ENCODE measurements at places on chromosomes 16 and 17.
A peak's percentile ranks its signal among the peaks of the same experiment; 100 is the strongest.

- DNase-seq, result no peak
Observed at GRCh38 chr17:1227365-1227764, 42.9 kb upstream of the BHLHA9 start.

- DNase-seq, result no peak
Observed at GRCh38 chr16:84443166-84443802, 61.2 kb downstream of the MEAK7 start.

DNA sequence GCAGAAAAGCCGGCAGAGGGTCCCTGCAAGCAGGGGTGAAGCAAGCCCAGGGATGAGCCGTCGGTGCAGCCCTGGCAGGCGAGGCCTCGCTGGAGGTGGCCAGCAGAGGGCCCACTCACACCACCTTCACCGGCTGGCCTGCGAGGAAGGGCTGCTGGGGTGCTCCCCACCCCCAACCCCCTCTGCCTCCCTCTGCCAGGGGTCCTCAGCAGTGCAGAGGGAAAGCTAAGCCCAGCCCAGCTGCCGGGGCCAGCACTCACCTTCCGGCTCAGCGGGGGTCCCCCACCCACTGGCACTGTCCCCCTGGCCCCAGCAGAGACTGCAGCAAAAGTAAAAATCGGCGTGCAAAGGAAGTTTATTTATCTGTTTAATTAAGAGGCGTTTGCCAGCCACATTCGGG lies 113.4 kb downstream of the ENGASE start:
- DNase-seq, result no peak

- DNase-seq, result no peak
Observed at GRCh38 chr16:22053921-22054341, 38.4 kb upstream of the VWA3A start.

GRCh38 chr16:56350491-56351405 lies 74.6 kb downstream of the AMFR start:
- no peak for DNase-seq

DNA sequence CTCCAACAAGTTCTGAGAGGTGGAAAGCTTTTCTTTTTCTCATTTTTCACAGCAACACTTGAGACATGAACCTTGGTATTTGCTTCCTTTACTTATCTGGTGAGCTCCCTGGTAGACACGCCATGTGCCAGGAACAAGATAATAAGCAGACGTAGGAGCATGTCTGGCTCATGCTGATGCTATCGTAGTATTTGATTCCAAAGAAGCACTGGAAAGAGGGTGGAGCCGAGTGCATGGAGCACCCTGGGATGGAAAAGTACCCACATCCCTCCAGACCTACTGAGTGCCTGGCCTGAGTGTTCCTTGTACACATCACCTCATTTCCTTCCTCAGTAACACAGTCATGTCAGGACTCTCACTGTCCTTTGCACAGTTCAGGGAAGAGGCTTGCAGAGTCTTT lies 231.0 kb downstream of the CBLN1 start:
- no peak for DNase-seq

DNA sequence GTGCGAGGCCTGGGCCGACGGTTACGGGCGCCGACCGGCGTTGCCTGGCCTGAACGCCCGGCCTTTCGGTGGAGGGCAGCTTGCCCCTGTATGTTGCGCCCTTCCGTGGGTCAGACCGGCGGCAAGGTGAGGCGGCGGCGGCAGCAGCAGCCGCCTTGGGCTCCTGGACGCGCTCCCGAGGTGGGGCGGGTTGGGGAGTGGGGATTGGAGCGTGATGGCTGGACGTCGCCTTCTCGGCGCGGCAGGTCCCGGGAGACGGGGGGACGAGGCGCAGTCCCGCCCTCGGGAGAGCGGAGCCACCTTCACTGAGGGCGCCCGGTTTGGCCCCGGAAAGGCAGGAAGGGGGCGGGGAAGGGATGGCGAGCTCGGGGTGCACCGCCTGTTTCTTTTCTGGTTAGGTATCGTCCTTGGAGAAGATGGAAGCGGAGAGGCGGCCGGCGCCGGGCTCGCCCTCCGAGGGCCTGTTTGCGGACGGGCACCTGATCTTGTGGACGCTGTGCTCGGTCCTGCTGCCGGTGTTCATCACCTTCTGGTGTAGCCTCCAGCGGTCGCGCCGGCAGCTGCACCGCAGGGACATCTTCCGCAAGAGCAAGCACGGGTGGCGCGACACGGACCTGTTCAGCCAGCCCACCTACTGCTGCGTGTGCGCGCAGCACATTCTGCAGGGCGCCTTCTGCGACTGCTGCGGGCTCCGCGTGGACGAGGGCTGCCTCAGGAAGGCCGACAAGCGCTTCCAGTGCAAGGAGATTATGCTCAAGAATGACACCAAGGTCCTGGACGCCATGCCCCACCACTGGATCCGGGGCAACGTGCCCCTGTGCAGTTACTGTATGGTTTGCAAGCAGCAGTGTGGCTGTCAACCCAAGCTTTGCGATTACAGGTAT lies 671 bp downstream of the DGKE start:
- DNase-seq, result peak; percentile 17

DNA sequence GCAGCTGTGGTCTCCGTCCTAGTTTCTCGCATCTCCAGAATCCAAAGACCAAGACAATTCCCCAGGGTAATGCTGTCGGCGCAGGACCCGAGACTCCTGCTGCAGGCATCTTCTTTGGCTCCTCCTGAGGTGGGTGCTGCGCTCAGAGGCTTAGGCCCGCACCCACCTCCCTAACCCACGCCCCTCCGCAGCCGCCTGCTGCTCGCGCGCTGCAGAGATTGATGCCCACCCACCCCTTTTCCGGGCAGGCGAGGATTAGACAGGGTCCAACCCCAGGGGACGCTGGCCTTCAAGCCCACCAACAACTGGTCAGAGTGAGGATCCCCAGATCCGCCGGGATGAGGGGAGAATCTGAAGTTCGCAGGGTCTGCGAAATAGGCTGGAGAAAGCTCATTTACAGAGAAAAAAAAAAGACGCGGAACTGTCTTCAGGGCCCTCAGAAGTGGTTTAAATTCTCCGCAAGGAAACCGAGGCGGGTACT lies 27.9 kb downstream of the SLFN11 start:
- DNase-seq, result no peak

GRCh38 chr17:7176841-7177190 lies 2.4 kb downstream of the ASGR1 start:
- no peak for DNase-seq

- DNase-seq, result no peak
Observed at GRCh38 chr17:62739645-62740388, 68.3 kb downstream of the MARCHF10 start.

GRCh38 chr16:52070341-52071057 lies 476.4 kb downstream of the TOX3 start:
- DNase-seq, result no peak

DNA sequence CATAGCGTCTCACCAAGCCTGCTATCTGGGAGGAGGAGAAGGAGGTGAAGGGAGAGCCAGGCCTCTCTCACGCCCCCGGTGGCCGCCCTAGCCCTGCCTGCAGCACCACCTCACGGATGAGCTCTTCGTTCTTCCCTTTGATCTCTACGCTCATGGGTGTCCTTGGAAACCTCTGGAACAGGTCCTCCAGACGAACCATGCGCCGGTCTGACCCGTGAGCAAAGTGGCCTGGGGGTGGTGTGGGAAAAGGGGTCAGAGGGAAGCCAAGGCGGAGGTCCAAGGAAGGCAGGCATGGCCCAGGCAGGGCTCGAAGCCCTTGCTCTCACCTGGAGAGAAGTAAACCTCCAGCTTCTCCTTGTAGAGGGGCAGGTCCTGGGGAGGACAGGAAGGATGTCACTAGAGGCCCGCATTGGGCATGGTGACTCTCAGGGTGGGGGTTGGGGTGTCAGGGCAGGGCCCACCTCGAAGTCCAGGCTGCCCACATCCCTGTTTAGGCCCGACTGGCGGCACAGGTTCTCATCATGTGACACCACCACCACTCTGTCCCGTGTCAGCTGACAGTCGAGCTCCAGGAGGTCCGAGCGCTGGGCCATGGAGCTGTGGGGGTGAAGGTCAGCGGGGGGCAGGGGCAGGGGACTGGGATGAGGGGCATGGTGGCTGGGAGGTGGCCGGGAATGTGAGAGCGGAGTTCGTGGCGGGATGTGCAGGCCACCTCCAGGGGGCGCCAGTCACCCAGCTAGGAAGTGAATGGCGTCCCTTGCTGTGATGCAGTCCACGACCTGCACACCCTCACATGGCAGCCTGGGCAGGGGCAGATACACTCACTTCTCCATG lies 923 bp downstream of the GDPD3 start:
- no peak for DNase-seq

GRCh38 chr17:46873941-46874645 lies 22.7 kb downstream of the WNT9B start:
- DNase-seq, result no peak

DNA sequence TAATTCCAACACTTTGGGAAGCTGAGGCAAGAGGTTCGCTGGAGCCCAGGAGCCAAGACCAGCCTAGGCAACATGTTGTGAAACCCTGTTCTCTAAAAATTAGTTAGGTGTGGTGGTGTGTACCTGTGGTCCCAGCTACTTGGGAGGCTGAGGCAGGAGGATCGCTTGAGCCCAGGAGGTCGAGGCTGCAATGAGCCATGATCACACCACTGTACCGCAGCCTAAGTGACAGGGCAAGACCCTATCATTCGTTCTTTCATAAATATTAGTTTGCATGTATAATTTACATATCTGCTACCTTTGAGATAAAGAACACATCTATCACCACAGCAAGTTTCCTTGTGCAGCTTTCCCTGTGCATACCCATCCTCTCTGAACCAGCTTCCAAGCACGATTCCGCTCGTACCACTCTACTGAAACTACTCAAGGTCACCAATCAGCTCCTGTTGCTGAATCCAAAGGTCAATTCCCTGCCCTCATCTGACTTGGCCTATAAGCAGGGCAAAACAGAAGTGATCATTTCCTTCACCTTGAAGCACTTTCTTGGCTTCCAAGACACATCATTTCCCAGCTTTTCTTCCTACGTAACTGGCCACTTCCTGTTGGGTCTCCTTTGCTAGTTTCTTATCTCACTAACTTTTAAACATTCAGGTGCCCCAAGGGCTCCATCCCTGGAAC lies 49.1 kb downstream of the GRB2 start:
- no peak for DNase-seq

GRCh38 chr17:178292-179065 lies 3.0 kb downstream of the DOC2B start:
- DNase-seq, result no peak

GRCh38 chr16:15616475-15617165 lies 26.3 kb downstream of the MARF1 start:
- DNase-seq, result no peak

GRCh38 chr17:15384142-15384787 lies 42.9 kb upstream of the TEKT3 start:
- peak; percentile 53 for DNase-seq

DNA sequence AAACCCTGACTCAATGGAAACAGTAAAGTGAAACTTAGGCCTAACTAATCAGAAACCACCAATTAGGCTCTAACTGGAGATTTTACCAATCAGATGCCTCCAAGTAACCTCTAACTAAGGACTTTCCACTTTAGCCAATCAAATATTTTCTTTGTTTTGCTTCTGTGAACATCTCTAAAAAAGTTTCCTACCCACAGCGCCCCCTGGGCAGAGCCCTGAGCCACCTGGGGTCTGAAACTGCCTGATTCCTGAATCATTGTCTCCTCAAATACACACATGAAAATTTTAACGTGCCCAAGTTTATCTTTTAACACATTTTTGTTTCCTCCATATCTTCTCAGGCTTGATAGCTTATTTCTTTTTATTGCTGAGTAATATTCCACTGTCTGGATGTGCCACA lies 19.0 kb downstream of the ADAD2 start:
- no peak for DNase-seq

DNA sequence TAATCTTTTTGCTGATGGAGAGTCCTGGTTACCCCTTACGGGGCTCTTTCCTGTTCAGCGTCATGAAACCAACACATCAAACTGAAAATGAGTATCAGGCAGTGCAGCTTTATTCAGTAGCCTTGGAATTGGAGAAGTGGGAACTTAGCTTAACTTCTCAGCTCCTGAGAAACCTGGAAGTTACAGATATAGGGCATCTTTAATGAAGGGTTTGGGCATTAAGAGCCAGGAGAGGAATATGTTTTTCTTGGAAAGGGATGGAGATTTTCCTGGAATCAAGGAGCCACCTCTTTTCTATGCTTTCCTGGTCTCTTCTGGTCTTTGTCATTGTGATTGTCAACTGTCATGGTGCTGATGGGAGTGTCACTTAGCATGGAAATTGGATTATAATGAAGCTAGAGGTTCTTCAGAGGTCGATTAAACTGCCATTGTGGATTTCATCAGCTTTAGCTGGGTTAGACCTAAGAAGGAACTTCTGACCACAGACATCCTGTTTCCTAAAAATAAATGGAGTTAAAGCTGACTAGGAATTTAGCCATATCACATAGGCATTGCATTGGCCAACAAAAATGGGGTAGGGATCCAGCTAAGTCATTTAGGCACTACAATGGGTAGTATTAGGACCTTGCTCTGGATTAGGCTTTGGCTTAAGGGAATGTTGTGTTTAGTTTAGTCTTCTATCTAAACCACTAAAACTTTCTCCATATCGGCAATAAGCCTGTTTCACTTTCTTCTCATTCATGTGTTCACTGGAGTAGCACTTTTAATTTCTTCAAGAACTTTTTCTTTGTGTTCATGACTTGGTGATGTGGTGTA lies 186.4 kb downstream of the BCAS3 start:
- no peak for DNase-seq

GRCh38 chr16:19588661-19589060 lies 33.2 kb downstream of the VPS35L start:
- no peak for DNase-seq

Data from tibial nerve (tissue), 4 donors.